Activated CD8-positive, alpha-beta T cell treated with anti-CD3 and anti-CD28 coated beads, Interleukin-2, amount 10 ng/mL, durations not matched to agents 7 days and 5 days (primary cell): ENCODE measurements at places on chromosomes 12 and 14.
A peak's percentile ranks its signal among the peaks of the same experiment; 100 is the strongest.

GRCh38 chr12:56197921-56198635, 8.8 kb upstream of the SMARCC2 start:
- no peak for DNase-seq

DNA sequence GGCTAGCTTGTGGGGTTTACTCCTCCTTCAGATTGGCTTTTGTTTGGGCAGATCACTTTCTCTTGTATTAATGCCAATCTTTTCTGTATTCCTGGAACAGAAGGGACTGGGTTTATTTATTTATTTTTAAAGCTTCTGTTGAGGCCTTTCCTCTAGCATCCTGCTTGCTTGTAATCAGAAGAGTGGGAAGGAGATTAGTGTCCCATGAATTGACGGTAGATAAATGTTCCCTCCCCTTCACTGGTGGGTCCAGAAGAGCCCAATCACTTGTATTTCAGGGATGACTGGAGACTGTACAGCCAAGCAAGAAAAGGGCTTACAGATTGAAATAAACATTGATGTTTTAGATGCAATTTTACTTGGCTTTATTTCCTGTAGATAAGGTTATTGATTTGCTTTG, 71.0 kb downstream of the LIN52 start:
- DNase-seq, result no peak

- DNase-seq, result no peak
These were observed 1.6 kb downstream of the MFAP5 start for GRCh38 chr12:8661016-8661415.

DNA sequence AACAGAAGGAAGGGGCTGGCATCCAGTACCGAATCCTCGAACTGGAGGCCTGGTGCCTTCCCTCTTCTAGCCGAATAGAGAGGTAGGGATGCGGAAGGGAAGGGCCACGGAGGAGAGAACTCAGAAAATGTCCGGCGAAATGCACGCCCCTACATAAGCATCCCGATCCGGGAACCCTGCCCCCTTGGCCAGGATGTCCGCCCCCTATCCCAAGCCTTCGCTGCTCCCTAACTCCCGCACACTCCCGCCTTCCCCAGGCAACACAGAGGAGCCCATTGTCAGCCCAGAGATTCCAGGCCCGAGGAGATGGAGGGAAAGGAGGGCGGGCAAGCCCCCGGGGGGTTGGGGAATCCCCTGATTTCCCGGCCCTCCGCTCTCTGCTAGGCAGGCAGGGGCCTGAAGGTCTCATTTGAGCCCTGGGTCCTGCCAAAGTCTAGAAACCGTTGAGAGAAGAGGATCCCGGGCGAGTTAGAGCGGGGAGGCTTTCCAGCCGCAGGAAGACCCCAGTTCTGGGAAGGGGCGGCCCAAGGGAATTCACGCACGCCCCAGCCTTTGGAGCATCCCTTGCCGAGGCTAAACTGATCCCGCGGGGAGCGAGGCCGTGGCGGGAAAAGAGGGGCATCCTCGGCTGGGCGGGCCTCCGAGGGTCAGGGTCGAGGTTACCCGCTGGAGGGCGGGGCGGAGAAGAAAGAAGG, 569 bp upstream of the ARHGEF40 start:
- DNase-seq, result no peak

DNA sequence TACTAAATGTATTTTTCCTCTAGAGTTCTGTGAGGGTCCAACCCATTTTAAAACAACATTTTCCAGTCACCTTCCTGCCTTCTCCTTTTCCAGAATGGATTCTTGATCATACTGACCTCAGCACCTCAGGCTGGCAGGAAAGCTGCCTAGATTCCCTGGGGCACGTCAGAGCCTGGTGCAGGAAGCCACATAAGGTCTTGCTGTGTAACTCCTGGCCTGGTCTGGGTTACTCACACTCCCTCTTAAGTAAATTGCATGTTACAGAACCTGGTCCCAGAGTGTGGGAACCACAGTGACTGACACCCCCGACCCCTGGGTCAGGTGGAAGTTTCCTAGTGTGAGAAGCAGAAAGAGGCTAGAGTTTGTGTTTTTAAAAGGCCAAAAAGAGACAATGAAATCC, 209.8 kb downstream of the SPTSSA start:
- DNase-seq, result no peak

GRCh38 chr12:38157933-38158401, 158.6 kb upstream of the ALG10B start:
- DNase-seq, result no peak

DNA sequence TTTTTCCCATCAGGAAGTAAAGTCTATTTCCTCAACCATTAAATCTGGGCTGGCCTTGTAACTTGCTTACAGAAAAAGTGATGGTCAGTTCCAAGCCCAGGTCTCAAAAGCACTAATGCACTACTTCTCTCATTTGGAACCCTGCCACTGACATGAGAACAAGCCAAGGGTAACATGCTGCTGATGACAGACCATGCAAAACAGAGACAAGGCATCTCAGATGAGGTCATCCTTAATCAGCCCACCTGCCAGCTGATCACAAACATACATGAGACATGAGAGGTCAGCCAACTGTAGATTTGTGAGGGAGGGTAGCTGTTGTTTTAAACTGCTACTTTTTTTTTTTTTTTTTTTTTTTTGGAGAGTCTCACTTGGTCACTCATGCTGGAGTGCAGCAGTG, 16.2 kb downstream of the TWF1 start:
- no peak for DNase-seq

- DNase-seq, result no peak
These were observed 106.4 kb upstream of the SRRM4 start for GRCh38 chr12:118874698-118875548.

GRCh38 chr12:126895951-126896913, 1370.7 kb upstream of the TMEM132C start:
- DNase-seq, result no peak

GRCh38 chr12:95882080-95882479, 23.3 kb downstream of the SNRPF start:
- DNase-seq, result no peak

GRCh38 chr14:88746052-88746451, 46.7 kb downstream of the EML5 start:
- DNase-seq, result no peak

DNA sequence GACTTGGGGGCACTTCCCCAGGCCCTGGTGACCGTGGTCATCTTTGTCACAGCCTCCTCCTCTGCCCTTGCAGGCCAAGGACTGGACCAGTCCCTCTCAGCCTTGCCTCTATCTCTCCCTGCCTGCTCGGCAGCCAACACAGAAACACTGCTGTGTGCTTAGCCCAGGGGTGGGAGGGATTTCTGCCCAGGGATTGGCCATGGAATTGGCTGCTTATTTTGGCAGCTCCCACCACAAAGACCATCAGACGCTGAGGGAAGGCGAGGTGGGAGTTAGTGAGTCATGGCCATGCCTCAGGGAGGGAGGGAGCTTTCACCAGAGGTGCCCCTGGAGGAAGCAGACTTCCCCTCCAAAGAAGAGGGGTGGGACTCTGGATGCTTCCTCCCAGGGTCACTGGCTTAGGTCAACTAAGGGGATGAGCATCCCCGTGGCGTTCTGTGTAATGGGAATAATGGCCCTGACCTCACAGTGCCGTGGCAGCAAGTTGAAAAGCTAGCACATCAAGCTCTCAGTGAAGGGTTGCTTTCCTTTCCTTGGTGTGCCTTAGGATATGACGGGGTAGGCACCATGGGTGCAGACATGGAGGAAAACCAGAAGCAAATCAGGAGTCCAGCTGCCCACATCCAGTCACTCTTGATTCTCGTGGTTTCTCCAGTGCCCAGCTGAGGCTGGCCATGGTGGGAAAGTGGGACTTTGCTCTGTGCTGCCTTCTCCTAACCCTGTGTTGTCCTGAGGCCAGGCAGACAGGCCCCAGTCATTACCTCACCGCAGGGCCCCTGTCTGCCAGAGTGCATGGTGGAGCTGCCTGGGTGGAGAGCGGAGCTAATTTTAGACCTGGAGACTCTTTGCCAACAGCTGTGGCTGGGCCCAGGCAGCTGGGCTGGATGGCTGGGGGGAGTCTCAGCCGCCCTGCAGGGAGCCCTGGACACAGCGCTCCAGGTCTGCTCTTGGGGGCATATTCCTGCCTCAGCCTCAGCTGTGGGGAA, 21.4 kb downstream of the B4GALNT3 start:
- no peak for DNase-seq

GRCh38 chr12:56980941-56981530, 23.6 kb upstream of the RDH16 start:
- DNase-seq, result no peak

GRCh38 chr12:68963856-68964745, 31.1 kb upstream of the CPM start:
- no peak for DNase-seq

DNA sequence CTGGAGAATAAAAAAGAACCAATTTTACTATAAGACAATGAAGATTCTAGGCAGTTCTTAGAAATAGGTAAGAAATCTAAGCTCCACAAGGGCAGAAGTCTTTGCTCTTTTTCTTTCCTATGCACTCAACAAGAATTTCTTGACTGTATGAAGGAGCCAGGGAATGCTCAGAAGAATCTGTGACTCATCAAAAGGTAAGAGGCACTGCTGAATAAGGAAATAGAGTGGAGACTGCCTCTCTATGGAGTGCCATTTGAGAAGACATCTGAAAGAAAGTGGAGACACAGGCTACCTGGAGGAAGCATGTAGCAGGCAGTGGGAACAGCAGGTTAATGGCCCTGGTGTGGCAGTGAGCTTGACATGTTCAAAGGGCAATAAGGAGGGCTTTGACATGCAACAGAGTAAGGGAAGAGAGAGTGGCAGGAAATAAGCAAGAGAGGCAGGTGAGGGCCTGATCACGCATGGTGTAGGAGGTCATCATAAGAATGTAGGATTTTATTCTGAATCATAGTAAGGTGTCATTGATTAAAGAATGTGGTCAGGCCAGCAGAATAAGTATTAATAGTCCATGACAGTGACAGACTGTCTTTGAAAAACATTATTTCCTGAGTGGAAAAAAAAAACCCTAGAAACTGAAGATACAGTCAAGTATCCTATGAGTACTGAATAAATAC, 446.7 kb upstream of the GARIN6 start:
- no peak for DNase-seq

DNA sequence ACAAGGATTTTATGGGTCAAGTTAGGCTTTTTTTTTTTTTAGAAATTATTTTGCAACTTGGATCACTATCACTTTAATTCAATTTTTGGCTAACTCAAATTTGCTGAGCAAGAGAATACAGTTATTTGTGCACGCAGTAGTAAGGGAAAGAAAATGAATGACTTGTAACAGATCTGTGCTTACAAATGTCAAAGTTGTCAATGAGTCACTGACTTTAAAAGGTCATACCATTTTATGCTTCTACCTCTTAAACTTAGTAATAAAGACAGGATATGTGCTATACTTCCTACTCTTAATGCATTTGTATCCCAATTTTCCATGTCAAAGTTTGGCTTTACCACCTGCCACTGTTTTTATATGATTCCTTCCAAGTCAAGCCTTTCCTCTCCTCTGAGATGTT, 131.1 kb upstream of the FBXO33 start:
- DNase-seq, result no peak

- DNase-seq, result peak; percentile 51
These were observed 790 bp downstream of the NEDD1 start for GRCh38 chr12:96907671-96908422.

GRCh38 chr14:28570391-28570790, 196.2 kb upstream of the FOXG1 start:
- DNase-seq, result no peak

- DNase-seq, result no peak
These were observed 28.0 kb downstream of the ATG14 start for GRCh38 chr14:55383541-55384140.

DNA sequence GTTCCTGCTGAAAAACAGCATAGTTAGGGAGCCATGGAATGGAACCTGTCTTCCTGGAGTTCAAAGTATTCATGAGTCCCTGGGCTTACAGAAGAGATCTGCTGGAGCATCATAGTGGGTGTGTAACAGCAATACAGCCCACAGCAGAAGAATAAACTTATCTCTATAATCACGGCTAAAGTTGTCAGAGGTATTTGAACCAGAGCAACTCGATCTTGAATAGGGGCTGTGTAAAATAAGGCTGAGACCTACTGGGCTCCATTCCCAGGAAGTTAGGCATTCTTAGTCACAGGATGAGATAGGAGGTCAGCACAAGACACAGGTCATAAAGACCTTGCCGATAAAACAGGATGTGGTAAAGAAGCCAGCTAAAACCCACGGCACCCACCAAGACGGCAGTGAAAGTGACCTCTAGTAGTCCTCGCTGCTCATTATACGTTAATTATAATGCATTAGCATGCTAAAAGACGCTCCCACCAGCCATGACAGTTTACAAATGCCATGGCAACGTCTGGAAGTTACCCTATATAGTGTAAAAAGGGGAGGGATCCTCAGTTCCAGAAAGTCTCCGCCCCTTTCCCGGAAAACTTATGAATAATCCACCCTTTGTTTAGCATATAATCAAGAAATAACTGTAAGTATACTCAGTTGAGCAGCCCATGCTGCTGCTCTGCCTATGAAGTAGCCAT, 223.4 kb downstream of the PCNX1 start:
- DNase-seq, result no peak
